Head of caudate nucleus (tissue), 42 donors: ENCODE measurements at places on chromosomes 3 and 15.

- DNase-seq: no peak
Observed at GRCh38 chr15:58760385-58761009, 10.6 kb upstream of the MINDY2 start.

- no peak for DNase-seq
Observed at GRCh38 chr3:120765830-120766493, 23.4 kb downstream of the GTF2E1 start.

- no peak for DNase-seq
Observed at GRCh38 chr15:69631978-69632377, 179.4 kb downstream of the RPLP1 start.

DNA sequence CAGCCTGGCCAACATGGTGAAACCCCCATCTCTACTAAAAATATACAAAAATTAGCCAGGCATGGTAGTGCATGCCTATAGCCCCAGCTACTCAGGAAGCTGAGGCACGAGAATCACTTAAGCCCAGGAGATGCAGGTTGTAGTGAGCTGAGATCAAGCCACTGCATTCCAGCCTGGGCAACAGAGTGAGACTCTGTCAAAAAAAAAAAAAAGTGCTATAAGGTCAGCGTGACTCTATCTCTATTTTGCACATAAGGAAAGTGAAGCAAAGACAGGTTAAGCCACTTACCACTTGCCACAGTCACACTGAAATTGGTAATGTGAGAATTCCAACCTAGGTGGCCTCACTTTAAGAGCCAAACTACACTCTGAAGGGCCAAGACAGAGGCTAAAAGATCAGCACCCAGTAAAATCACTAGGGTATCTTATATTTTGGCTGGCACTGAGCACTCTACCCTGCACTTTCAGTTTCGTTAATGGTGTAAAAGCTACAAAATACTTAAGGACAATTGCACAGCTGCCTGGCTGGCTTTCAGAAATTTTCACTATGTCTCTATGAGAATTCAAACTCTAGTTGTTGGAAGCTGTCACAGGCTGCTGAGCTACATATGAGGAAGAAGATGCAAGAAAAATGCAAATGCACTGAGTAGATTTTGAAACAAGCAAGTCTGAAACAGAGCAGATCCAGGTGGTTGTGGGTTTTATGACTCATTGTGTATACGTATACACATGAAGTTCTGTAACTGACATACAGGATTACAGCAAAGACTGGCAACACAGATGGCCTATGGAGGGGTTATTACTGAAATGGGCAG, 32.7 kb downstream of the TRANK1 start:
- no peak for DNase-seq

- DNase-seq: no peak
Observed at GRCh38 chr15:90582553-90582952, 52.8 kb downstream of the CRTC3 start.

DNA sequence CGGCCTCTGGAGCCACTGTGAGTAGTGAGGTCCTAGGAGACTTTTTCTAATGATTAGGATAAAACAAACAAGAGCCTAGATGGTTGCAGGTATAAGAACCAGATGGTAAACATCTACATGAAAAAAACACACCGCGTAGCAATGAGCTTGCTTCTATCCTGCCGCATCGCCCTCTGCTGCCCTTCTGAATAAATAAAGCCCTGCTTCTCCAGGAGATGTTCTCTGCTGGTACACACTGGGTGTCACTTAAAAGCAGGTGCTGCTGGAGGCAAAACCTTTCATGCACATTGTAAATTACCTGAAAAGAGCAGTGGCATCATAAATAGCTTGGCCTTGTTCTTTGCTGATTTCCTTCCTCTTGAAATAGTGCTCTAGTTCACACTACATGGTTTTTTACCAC, 164.4 kb upstream of the TOPAZ1 start:
- DNase-seq: no peak

DNA sequence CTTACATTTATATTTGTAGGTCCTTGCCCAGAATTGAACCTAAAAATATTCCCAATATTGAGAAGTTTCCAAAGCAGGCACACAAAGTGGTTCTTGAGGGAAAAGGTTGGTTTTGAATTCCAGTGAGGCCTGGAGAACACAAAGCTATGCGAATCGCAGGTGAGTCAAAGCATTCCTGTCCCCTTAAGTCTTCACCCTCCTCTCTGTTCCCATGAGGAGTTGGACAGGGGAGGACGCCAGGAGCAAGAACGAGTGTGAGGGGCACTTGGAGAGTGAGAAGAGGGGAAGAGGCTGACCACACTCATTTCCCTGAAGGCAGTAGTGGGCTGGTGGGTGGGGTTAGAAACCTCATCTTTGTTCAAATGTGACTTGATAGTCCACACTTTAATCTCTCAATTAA, 185.8 kb upstream of the EOMES start:
- no peak for DNase-seq

GRCh38 chr15:36075333-36075732, 504.1 kb upstream of the CDIN1 start:
- no peak for DNase-seq

DNA sequence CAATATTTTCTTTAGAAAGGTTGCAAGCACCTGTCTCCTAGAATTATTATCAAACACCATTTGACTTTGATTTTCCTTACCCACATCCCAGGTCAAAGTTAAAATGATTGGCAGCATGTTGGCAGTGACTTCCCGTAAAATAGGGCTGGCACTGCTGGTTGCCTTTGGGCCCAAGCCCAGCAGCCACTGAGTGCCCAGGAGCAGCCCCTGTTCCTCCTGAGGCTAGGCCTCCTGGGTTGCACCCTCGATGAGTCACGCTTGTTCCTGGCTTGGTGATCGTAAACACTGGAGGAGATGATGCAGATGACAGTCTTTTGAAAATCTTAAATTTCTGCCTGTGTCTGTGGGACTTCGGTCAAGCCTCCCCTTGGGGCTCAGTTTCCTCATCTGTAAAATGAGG, 290.0 kb downstream of the TLE3 start:
- no peak for DNase-seq

DNA sequence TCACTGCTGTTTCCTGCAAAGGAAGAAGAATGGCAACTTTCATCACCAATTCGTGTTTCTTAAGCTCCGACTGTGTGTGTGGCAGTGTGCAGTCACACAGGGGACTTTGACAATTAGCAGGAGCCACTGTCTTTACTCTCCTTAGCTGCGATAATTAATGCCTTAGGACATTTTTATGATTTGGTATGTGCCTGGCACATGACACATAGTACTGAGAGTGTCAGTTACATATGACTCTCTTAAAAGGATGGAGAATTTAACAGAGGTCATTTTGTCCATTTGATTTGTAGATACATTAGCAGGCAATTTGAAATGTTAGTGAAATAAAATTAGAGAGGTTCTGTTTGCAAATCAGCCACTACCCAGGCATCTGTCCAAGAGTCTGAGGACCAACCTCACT, 128.9 kb upstream of the VEPH1 start:
- DNase-seq: no peak
